ENCODE measurements at places on chromosomes 5 and 9.

DNA sequence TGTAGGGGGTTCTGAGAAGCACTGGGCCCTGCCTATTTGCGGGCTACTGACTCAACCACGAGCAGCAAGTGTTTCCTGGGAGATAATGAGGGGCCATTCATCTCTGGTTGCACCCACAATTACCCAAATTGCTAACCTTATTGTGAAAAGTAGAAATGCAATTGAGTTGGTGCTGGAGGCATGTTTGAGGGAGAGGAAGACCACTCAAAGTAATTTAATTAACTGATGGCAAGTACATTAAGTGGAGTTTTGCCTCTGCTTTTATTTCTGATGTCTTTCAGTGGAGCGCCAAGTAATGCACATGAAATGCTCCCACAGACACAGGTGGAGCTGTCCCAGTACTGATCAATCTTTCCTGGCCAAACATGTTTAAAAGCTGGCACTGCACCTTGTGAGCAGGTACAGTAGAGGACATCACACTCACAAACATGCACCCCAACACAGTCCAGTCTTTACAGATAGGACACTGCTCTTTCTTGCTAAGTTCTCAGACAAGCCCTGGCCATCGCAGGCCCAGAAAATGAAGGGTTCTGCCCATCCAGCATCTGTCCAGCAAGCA is 195.4 kb downstream of the HSPA4 start:
- no peak for DNase-seq

DNA sequence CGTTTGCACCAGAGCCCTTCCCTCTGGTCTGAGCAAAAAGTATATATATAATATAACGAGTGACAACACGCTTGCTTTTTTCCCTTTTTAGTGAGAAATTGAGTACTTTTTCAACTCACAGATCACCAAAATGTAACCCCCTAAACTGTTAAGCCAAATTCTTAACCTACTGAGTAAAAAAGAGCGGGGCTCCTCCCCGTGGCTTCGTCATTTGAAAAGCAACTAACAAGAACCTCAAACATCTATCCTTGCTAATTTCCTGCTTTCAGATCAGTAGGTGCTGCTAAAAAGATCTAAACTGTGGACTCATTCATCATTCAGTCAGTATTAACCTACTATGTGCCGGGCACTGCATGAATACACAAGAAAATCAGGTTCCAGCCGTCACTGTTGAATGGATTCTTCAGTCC is 1.0 kb upstream of the PTBP3 start:
- no peak for DNase-seq

GRCh38 chr5:113271745-113272454 is 162.9 kb downstream of the TSSK1B start:
- no peak for DNase-seq

- DNase-seq = no peak
These were observed 113.2 kb downstream of the EGFLAM start for GRCh38 chr5:38371596-38371995.

GRCh38 chr5:37709020-37709419 is 130.8 kb downstream of the GDNF start:
- no peak for DNase-seq

DNA sequence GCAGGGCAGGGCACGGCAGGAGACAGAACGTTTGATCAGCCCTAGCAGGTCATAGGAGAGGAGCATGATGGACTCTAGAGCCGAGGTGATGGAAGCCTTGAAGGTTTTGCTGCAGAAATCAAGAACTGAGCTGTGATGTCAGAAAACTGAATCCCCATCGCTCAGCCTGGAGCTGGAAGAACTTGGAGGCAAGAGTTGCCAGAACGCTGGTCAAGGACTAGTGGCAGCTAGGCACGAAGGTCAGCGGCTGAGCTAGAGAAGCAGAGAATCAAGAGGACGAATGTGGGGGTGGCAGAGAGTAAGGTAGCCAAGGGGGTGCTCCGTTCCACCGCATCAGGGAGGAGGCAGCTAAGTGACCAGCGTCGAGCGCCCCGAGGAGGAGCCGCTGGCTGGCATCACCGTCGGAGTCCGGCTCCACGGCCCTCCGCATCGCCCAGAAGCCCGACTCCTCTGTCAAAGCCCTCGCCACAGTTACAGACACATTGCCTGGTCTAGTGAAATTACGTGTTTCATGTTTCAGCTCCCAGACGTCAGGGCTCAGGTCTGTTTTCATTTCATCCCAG is 1.2 kb upstream of the GALNT10 start:
- no peak for DNase-seq

- DNase-seq = no peak
These were observed 190.1 kb downstream of the PARP8 start for GRCh38 chr5:50856401-50857119.

DNA sequence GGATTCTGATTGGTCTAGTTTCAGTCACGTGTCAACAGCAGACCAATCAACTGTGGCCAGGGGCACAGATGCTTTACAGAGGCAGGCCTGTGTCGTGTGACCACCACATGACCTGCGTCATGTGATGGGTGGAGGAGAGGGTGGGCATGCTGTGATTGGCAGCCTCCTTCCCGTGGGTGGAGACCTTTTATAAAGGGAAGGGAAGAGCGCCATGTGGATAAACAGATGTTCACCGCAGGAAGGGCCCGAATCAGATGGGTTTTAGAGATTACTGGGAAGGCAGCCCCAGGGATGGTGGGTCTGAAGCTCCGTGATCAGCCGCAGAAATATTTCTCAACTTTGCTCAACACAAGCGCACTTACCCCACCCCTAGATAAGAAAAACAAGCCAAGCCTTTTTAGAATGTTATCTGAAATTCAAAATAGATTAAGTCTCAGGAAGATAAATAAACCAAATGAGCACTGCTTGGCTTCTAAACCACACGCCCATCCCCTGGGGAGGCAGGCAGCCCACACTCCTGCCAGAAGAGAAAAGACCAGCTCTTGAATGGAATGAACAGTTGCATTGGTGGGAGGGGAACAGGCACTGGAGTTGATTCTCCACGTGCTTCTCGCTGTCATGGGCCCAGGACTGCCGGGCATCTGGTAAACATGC is 43.6 kb downstream of the ROPN1L start:
- no peak for DNase-seq

- DNase-seq = no peak
These were observed 36.0 kb upstream of the FBN2 start for GRCh38 chr5:128574041-128574440.

GRCh38 chr5:40277161-40277906 is 402.4 kb upstream of the PTGER4 start:
- DNase-seq = no peak

- no peak for DNase-seq
These were observed 320.2 kb downstream of the TMEM161B start for GRCh38 chr5:87948486-87948885.

- DNase-seq = no peak
These were observed 4.7 kb downstream of the QRFP start for GRCh38 chr9:130891688-130892476.

DNA sequence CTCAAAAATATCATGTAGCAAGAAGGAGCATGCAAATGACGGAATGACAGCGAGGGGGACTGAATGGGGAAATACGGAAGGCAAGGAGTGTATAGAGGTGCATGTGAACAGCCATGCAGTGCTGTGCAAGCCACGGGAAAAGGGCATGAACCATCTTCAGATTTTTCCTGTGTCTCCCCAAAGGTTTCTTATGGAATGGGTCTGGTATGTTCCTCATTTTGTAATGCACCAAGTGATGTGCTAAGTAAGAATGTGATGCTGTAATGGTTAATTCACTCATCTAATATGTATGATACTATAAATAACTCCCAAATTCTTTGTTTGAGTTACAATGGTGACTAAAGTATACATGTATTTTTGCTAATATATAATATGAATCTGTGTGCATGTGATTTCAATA is 99.0 kb upstream of the DAB2 start:
- no peak for DNase-seq

GRCh38 chr5:73897893-73898292 is 271.9 kb downstream of the ARHGEF28 start:
- no peak for DNase-seq

- DNase-seq = no peak
These were observed 7.4 kb upstream of the IARS1 start for GRCh38 chr9:92300936-92301335.

- no peak for DNase-seq
These were observed 991 bp downstream of the IARS1 start for GRCh38 chr9:92292338-92293074.

- DNase-seq = no peak
These were observed 60.9 kb upstream of the ROR2 start for GRCh38 chr9:92010705-92011536.

DNA sequence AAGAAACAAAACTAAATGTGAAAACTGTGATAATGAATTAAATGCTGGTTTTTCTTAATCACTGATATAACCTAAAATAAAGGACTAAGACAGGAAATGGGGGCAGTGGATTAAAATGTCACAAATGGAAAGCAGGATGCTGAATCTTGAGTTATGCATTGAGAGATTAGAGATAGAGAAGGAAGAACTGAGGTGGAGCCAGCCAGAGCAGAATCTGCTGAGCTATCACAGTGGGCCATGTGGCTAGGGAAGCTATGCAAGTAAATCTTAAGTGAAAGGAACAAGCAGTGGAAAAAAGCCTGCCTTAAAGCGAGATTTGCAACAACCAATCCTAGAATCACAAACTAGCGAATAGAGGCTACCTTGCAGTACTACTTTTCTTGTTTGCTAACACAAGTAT is 188.5 kb upstream of the RASA1 start:
- no peak for DNase-seq

DNA sequence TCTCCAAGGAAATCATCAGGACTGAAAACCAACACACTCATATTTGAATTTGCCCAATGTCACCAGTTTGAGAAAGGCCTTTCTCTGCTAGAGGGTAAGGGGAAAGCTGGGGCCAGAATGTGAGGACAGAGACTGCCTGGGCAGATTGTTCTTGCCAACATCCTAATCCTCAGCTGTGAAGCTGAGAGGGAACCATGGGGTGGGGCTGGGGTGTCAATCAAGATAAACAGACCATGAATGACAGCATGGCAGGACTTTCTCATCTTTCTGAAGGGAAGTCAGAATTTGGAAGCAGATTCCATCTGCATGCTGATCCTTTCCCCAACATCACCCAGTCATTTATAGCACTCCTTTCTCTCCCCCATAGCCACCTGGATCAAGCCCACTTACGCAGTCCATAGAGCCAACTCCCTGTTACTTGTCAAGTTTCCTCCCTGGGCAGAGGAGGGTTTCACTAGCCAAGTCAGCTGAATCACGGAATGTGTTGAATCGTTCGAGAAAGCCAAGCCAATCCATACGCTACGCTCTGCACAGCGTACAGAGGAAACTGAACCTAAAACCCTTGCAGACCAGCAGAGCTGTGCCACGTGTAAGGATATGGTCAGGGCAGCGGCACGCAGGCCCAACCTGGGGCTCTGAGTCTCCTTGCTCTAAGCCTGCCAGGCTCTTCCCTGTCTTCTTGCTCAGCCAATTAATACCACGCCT is 14.9 kb downstream of the GLDC start:
- no peak for DNase-seq

GRCh38 chr5:173155912-173156311 is 11.6 kb downstream of the BNIP1 start:
- no peak for DNase-seq

DNA sequence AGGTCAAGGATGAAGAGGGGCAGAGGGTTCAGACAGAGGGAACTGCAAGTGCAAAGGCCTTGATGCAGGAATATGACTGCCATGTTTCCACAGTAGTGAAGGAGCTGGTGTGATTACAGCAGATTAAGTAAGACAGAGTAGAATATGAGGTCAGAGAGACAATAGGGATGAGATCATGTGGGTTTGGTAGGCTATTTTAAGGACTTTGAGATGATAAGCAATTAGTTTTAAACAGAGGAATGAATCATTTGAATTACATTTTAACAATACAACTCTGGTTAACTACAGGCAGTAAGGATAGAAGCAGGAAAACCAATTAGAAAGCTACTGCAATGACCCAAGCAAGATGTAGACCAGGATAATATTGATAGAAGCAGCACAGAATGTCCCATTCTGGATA is 7.7 kb downstream of the CENPK start:
- DNase-seq = no peak

GRCh38 chr5:123294544-123294943 is 128.7 kb downstream of the CEP120 start:
- DNase-seq = no peak

DNA sequence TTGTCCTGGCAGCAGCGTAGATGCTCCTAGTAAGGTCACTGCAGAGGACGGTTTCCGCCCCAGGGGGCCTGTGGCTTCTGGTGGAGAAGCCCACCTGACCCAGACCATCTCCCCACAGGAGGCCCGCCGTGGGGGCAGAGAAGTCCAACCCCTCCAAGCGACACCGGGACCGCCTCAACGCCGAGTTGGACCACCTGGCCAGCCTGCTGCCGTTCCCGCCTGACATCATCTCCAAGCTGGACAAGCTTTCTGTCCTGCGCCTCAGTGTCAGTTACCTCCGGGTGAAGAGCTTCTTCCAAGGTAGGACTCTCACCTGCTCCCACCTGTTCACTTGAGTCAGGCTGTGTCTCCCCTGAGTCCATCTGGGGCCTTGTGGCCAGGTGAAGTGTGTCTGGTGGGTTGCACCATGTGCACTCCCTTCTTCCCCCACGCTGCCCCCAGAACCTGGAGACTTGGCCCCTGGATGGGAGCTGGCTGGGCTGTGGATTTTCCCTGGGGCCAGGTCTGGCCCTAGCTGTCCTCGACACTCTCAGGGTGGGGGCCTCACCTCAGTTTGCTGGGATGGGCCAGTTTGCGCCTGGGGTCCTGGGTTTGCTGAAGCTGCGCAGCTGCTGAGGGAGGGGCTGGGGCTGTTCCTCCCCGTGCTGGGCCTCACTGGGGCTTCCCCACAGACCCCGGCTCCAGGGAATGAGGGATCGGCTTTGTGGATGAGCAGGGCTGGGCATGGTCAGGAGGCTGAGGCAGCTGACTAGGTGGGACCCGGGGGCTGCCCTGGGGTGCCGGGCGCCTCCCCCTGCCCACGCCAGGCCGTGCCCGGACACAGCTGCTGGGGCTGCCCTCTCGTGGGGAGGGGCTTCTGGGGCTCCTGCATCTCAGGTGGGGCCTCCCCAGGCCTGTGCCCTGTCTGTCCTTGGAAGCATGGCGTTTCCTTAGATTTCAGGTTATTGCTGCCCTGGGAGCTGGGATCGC is 32.4 kb downstream of the AHRR start:
- no peak for DNase-seq

DNA sequence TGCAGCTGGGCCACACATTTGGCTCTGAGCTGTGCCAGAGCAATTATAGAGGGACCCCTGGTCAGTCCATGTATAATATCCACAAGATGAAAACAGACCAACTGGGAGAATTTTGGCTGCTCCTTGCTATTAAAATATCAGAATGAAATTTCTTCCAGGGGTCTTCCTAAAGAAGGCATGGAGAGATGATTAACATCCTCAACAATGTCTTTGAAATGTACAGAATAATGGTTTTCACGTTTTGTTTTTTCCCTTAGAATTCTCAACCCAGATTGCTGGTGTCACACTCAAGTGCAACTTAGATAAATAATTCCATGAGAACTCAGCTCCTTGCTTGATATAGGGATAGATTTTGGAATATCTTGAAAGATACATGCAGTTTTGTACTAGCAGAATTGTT is 148.3 kb upstream of the SLC24A2 start:
- DNase-seq = no peak

- no peak for DNase-seq
These were observed 199.4 kb downstream of the ARRDC3 start for GRCh38 chr5:91183743-91184142.

Measured in GM12891 (cell line).